ENCODE measurements at places on chromosomes 5 and 9.

DNA sequence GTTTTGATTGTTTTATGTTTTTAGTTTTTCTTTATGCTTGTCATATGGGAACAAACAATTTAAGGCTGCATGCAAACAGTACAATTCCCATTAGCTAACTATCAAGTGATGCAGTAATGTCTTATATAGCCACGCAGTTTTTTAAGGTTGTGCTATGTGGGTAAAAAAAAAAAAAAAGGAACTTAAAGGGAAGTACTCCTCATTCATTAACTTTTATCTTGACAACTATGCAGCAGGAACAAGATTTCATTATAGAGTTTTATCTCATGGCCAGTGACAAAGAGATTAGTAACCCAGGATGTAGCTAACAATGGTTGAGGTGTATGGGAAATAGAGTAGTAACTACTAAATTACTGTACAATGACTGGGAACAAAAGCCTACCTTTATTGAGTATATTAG is 1008.2 kb upstream of the CDH9 start:
- DNase-seq, result no peak

DNA sequence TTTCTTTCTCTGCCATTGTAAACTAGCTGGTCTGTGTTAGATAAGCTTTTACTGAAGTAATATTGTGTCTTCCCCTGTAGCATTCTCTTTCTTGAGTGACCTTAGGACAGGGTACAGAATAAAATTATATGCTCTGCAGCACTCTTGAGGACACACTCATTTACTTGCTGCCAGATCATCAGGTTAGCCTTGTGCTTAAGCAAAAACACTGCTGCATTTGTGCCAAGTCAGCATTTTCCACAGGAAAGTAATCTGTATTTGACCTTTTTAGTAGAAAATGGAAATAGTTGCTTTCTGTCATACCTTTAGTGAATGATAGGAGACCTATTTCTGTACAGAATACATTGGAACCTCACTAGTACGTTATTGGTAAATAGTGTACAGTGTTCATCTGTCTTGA is 54.2 kb downstream of the LMNB1 start:
- DNase-seq, result no peak

DNA sequence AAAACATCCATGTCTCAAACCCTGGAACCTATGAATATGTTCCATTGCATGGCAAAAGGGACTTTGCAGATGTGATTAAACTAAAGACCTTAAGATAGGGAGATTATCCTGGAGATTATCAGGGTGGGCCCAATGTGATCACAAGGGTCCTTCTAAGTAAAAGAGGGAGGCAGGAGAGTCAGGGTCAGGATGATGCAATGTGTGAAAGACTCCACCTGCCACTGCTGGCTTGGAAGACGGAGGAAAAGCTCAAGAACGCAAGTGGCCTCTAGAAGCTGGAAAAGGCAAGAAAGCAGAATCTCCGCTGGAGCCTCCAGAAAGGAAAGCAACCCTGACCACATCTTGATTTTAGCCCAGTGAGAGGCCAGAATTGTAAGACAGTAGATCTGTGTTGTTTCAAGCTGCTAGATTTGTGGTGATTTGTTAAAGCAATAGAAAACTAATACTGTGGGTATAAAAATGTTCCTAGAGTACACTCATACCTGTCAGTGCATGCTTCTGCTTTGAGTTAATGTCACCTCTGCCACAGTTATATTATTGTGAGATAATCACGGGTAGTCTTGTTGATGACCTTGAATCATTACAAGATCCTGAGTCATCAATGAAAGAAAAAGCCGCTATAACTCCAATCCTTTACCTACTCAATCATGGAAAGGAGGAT is 93.5 kb upstream of the TNPO1 start:
- DNase-seq, result peak; percentile 50

- no peak for DNase-seq
Measured at GRCh38 chr9:124743686-124744348, 27.3 kb downstream of the NR6A1 start.

GRCh38 chr5:151183456-151184245 is 26.1 kb upstream of the ANXA6 start:
- no peak for DNase-seq

- peak; percentile 43 for DNase-seq
Measured at GRCh38 chr9:131971482-131972074, 108.1 kb downstream of the MED27 start.

GRCh38 chr9:77882294-77882693 is 149.3 kb downstream of the GNAQ start:
- no peak for DNase-seq

- no peak for DNase-seq
Measured at GRCh38 chr5:125422342-125422741, 675.9 kb upstream of the ZNF608 start.

DNA sequence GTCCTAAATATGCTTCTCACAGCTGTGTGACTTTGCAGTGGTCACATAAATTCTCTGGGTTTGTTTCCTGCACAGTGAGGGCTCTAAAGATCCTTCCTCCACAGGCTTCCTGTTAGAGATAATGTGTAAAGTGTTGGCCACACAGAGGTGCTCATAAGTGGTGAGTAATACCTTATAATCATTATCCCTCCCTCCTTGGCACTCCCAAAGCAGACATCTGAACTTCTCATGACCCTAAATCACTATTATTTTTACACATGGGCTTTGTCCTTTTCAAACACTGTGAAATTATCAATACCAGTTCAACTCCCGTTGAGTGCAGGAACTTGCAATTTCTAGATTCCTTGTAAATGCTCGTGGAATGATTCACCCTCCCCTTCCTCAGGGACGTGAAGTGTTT is 100.2 kb downstream of the BRINP1 start:
- no peak for DNase-seq

- no peak for DNase-seq
Measured at GRCh38 chr9:120696551-120697230, 17.6 kb downstream of the MEGF9 start.

DNA sequence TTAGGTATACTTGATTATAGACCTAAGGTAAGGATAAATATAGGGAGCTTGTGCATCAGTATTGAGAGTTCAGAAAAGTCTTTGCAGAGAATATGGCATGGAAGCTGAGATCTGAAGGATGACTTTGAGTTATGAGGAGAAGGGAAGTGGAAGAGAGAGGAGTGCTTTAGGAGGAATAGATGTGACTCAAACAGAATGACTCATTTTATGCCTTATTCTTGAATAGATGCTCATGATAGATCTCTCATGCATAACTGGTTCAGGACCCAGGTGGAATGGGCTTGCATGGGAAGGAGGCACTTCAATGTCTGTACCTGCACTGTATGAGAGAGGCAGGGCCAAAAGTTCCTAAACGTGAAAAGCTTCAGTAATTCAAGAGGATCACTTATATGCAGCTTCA is 103.3 kb downstream of the CWC27 start:
- DNase-seq, result no peak

DNA sequence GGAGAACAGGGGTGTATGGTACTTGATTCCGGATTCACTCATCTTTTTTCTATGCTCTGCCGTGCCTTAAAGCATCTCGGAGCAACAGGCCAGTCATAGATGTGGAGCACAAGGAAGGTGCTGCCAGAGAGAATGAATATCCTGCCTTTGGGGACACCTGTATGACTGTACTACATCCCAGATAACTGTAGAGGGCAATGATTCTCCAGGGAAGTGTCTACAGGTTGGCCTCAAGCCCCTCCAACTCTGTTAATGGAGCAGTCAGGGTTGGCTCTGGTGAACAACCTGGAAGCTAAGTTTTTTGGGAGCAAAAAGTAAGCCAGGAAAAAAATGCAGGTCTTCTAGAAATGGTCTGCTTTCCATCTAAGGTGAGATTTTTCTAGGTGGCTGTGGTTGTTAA is 71.0 kb downstream of the NREP start:
- peak; percentile 60 for DNase-seq

- DNase-seq, result no peak
Measured at GRCh38 chr5:34941936-34942335, 12.6 kb downstream of the DNAJC21 start.

- DNase-seq, result no peak
Measured at GRCh38 chr5:110013017-110013416, 323.3 kb downstream of the MAN2A1 start.

- no peak for DNase-seq
Measured at GRCh38 chr9:15525958-15526357, 15.2 kb upstream of the PSIP1 start.

- DNase-seq, result no peak
Measured at GRCh38 chr5:60436518-60436917, 263.4 kb downstream of the DEPDC1B start.

GRCh38 chr5:23139338-23140171 is 286.4 kb upstream of the CDH12 start:
- peak; percentile 30 for DNase-seq

- DNase-seq, result no peak
Measured at GRCh38 chr9:123523001-123523400, 167.0 kb downstream of the CRB2 start.

DNA sequence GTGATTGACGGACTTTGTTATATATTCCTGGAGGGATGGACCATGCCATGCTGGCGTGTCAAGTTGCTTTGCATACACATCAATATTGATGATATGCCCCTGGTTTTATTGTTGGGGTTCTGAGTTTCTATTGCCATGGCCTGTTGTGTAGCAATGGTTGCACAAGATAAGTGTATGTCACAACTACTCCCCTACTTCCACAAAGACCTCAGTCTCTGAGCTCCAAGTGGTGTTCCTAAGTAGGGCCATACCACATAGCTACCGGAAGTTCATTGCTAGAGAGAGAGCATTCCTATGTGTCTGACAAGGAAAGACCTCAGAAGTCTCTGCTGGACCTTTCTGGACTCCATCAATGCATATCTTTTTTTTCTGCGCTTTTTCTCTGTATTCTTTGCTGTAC is 19.8 kb downstream of the TXNDC8 start:
- no peak for DNase-seq

DNA sequence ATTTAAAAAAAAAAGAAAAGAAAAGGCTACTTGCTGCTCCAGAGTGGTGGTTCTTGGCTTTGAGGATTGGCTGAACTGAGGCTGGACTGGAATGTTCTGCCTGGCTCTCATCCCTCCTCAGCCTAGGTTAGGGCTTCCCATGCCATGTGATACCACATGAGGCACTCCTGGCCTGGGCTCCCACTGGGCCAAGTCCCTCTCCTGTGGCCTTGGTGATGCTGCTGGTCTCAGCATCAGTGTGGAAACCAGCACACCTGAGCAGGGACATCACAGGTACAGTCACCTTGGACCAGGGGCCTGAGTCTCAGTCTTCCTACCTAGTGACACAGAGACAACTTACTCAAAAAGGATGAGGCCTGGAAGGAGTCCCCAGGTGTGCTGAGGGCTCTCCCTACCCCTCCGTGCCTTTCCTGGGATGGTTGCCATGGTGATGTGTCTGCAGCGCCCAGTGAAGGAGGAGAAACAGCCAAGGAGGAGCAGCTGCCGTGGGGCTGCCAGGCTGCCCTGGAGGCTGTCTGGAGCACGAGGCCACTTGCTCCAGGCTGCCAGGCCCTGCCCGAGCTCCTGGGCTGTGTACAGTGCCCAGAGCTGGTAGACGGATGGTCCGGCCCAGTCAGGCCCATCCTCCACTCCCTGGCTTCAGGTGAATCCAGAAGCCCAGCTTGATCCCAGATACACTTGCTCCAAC is 71.0 kb downstream of the WNK2 start:
- DNase-seq, result peak; percentile 21

DNA sequence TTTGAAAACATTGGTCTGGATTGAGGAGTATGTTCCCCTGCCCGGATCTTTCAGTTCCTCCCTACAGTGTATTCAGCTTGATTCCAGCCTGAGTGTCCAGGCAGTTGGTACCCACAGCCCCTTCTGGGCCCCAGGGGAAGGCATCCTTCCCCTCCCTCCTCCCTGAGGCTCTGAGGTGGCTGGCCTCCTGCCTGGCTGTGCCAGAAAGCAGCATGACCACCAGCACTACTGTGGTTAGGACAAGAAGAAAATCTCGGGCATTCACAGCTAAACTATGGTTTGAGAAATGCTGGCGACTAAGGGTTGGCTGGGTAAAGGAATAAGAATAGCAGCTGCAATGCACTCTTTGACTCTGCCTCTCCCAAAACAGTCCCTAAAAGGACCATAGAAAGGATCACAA is 84.6 kb upstream of the LIFR start:
- DNase-seq, result no peak

DNA sequence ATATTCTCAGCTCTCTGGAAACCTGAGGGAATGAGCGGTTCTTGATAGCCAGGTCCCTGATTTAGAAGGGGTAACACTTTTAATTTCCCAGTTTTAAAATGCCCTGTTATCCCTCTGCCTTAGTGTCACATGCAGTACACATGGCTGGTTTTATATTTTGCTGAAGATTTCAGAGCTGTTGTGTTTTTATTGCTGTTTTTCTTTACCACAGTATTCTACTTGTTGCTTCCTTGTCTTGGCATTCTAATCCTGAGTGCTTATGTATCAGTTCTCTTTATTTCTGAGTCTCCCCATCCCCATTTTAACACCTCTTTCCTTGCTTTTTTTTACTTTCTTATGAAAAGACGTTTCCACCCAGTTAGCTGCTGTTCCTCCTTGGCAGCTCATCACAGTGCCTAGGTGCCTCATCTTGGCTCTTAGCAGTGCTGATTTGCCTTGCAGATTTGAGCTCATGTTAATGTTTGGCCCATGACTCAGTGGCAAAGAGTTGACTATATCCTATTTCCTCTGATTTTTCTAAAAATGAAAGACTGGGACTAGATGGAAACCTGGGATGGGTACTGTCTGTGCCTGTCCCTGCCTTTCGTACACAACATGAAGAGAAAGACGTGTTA is 3.7 kb downstream of the MTRR start:
- DNase-seq, result no peak

- no peak for DNase-seq
Measured at GRCh38 chr5:33850100-33850594, 41.6 kb downstream of the ADAMTS12 start.

GRCh38 chr5:134439210-134439654 is 27.6 kb upstream of the CDKN2AIPNL start:
- no peak for DNase-seq

- no peak for DNase-seq
Measured at GRCh38 chr5:72117307-72117706, 10.0 kb downstream of the MAP1B start.

DNA sequence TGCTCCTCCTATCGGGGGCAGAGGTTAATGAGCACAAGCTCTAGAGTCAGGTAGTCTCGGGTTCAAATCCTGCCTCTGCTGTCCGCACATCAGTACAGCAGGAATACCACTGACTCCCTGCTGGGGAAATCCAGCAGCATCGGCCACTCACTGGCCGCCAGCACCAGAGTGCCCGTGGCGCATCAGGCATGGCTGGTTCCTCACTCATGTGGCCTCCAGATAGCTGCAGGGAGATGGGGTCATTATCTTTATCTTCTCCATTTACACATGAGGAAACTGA is 137.6 kb upstream of the COL5A1 start:
- no peak for DNase-seq

GRCh38 chr5:159005062-159005461 is 94.7 kb downstream of the EBF1 start:
- no peak for DNase-seq

GRCh38 chr9:112753725-112754124 is 3.2 kb downstream of the SNX30 start:
- no peak for DNase-seq

All from D341Med (cell line).